Activated CD4-positive, alpha-beta T cell treated with anti-CD3 and anti-CD28 coated beads, Interleukin-2, amount 50 U/mL, for 1 hour (primary cell): ENCODE measurements at places on chromosomes 6 and 20.
A peak's percentile ranks its signal among the peaks of the same experiment; 100 is the strongest.

- no peak for DNase-seq
These were observed 887.1 kb downstream of the TFAP2A start for GRCh38 chr6:9527679-9528286.

DNA sequence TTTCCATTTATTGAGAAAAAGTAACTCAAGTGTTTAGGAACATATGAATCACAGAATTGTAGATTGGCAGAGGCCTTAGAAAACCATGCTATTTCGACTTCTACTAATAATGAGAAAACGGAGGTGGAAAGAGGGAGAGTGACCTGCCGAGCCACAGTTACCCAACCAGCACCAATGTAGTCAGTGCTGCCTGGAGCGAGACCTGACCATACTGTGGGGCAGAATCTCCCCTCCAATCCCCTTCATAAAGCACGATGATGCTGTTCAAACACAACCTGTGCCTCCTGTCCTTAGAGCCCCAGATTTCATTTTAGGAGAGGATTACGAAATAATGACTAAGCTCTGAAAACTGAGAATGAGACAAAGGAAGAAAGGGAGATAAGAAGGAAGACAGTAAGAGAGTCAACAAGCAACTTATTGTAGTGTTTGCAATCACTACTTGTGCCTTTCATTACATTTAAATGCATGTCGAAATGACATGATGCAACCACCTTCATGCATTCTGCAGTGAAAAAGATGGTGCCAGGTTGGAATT is 70.6 kb downstream of the ATXN1 start:
- no peak for DNase-seq

DNA sequence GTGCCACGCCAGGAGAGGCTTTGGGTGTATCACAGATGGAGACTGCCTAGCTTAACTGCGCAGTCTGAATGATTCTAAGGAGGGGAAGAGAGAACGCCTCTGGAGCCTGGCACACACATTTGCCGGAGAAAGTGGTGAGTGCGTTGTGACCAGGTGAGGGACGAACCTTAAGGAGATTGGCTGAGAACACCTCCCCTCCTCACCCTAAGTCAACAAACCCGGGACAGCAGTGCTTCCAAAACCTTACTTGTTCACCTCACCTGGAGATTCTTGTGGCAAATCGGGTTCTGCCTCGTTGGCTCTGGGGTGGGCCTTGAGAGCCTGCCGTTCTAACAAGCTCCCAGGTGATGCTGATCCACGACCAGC is 9.4 kb downstream of the SYNJ2 start:
- DNase-seq, result no peak

GRCh38 chr6:115512923-115513322 is 547.8 kb downstream of the FRK start:
- no peak for DNase-seq

DNA sequence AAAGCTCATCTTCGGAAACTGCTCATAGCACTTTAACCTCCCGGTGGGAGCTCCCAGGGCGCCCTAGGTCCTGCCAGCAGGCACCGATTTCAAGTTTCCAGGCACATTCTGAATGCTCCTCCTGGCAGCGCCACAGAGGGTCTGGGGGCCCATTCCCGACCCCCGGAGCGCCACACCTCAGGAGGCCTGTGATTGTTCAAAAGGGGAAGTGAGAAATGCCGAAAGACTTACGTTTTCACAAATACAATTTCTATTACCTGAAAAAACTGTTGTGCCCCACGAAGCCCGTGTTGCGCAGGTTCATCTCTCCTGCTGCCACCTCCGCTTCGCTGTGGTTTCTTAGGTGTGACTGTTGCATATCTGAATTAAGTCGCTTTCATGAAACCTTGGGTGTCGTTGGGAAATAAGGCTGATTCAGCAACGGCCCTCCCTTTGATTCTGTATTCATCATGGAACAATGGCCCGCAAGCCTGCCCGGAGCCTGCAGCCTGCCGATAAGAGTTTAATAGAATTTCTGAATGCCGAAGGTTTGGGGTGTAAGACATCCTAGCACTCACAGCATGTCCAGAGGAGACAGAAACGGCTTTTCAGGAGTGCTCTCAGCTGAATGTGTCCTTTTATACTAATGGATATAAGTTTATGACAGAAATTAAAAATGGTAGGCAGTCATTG is 1.9 kb upstream of the MYT1 start:
- no peak for DNase-seq

- DNase-seq, result no peak
These were observed 31.2 kb upstream of the PDE7B start for GRCh38 chr6:135820340-135820739.

DNA sequence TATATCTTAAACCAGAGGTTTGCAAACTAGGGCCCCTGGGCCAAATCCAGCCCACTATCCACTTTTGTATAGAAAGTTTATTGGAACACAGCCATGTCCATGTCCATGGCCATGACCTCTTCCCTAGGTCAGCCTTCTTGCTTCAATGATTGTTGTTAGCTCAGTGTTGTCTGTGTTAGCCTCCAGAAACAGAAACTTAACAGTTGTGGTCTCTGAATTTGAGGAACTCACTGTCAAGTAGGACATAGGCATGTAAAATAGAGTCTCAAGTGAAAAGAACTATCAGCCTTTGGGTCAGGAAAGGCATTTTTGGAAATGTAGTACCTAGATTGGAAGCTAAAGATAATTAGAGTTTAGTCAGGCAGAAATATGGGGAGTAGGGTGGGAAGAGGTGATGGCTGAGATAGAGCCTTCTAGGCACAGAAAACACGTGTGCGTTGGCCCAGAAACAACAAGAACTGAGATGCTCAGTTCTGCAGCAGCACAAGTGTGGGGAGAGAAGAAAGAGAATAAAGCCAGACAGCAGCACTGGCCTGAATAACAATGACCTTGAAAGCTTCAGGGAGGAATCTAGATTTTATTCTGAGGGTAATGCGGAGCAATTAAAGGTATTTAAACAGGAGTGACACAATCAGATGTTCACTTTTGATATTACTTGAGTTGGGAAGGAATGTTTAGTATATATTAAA is 87.0 kb upstream of the OLIG3 start:
- DNase-seq, result no peak

- peak; percentile 43 for DNase-seq
These were observed 2.1 kb downstream of the SALL4 start for GRCh38 chr20:51800060-51800871.

DNA sequence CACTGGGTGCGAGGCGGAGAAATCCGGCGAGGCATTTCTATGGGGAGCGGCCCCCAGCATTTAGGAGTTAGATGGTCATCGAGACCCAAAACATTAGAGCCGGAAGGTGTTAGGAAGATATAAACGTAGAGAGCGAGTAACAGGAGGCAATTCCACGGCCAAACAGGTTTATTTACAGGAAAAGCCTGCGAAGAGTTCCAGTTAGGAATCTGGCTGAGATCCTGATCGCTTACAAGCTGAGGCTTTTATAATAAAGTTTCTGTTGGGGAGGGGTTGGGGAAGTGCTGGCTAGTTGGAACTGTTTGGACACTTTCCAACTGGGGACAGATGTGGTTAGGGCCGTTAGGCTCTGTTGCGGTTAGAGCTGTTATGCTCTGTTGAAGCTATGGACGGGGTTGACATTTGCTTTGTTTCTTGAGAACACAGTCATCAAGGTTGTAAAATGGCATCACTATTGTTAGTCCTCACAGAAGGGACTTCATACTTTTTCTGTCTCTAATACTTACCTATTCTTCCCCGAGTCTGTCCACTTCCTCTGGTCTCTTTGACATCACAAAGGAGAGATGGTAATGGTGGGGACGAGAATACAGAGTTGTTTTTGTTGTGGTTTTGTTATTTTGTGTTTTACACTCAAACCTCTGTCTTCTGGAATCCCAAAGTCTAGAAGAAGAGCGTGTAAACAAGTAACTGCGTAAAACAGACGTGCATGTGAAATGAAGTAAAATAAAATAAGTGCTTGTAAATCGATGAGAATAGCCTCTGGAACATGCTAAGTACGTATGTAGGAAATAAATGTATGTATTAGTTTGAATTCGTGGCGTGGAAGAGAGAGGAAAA is 554 bp upstream of the ZSCAN31 start:
- DNase-seq, result no peak

GRCh38 chr20:54027704-54028103 is 42.7 kb downstream of the BCAS1 start:
- no peak for DNase-seq

DNA sequence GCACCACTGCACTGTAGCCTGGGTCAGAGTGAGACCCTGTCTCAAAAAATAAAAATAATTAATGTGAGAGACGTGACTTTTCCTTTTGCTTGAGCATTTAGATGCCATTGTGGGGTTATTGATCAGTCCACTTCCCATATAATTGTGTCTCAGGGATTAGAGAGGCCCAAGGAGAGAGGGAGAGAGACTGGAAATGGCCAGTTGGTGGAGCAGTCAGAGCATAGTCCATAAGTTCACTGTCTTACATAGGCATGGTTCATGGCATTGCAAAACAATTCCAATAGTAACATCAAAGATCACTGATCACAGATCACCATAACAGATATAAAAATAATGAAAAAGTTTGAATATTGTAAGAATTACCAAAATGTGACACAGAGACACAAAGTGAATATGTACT is 15.2 kb upstream of the SDHAF4 start:
- DNase-seq, result no peak

DNA sequence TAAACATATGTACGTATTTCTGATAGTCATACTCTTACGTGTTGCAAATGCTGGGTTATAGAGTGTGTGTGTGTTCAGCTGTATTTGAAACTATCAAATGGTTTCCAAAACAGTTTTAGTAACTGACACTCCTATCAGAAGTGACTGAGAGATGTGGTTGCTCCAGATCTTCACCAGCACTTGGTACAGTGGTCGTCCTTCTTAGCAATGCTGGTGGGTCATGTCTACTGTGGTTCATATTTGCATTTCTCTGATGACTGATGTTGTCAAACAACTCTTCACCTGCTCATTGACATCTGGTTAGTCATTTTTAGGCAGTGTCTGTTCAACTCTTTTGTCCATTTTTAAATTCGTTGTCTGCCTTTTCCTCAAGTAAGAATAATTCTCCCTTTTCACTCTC is 259.3 kb downstream of the KIF16B start:
- DNase-seq, result no peak

DNA sequence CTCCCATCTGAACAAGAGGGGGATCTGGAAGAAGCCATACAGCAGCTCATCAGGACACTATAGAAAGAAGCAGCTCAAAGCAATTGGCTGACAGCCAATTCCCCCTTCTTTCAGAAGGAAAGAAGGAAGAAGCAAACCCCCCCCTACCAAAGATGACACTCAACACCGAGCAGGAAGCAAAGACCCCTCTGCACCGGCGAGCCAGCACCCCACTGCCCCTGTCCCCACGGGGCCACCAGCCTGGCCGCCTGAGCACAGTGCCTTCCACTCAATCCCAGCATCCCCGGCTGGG is 1.2 kb downstream of the REM1 start:
- no peak for DNase-seq

GRCh38 chr6:24915641-24916040 is 20.1 kb downstream of the RIPOR2 start:
- DNase-seq, result no peak

GRCh38 chr20:9514461-9515213 is at the start of gene LAMP5:
TSS of gene LAMP5 (plus strand) at chr20:9514590. CDS start at chr20:9514853, 263 bp downstream.
- DNase-seq, result no peak

- DNase-seq, result no peak
These were observed 159.2 kb downstream of the PLCB4 start for GRCh38 chr20:9227896-9228615.

- DNase-seq, result no peak
These were observed 126.1 kb downstream of the PLCB4 start for GRCh38 chr20:9195031-9195430.

GRCh38 chr20:32249030-32249738 is 28.3 kb upstream of the KIF3B start:
- DNase-seq, result no peak

DNA sequence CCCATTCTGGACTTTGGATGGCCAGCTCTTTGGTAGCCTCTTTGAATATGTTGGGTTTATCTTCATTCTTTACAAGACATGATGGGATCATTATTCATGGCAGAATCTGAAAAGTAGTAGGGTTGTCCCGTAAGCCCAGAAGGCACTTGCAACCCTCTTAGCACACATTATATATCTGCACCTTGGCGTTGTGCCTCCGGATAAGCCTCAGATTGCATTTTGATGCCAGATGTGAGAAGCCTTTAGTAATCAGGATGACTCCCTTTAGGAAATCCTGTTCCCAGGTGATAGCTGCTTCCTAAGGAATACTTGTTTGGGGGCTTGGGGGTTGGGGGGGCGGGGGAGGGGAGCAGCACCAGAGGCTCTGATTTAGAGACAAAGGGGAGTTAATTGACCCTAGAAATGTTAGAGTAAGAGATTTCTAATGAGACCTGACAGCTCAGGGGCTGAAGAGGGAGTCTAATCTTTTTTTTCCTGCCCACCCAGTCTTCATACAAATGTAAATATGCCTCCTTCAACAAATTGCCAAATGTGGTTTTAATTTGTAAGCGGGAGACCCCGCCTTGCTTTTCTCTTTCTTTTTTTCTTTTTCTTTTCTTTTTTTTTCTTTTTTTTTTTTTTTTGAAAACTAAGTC is 55.1 kb downstream of the JAG1 start:
- DNase-seq, result no peak

- DNase-seq, result no peak
These were observed 74.9 kb downstream of the NCOA3 start for GRCh38 chr20:47576516-47577033.

DNA sequence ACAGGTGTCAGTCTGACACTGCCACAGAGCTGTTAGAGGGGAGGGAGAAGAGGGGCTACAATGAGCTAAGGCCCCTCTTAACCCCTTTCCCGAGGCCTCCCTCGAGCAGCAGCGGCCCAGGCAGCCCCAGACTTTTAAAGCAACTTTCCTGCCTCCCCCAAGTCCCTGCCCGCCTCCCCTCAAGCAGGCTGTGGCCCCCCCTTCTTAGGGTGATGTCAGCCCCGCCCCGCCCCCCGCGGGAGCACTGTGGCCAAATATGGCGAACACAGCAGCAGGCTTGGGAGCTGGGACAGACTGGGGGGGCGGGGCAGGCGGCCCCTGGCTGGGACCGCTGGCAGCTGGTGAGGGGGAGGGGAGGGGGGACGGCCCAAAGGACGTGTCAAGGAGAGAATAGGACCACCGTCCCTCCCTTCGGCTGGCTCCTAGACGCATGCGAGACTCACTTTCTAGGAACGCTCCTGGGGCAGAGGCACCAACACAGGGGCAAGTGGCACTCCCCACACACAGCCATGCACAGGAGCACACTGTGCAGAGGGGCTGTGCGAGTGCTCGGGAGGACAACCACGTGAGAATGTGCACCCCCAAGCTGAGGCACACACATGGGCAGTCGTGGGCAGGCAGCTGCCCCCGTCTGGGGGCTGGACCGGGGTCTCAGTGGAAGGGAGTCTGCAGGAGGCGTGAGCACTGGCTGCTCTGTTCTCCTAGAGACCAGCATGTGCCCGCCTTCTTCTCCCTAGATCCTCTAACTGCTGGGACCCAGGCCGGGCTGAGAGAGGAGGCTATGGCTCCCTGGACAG is 6.7 kb downstream of the TEAD3 start:
- DNase-seq, result no peak

DNA sequence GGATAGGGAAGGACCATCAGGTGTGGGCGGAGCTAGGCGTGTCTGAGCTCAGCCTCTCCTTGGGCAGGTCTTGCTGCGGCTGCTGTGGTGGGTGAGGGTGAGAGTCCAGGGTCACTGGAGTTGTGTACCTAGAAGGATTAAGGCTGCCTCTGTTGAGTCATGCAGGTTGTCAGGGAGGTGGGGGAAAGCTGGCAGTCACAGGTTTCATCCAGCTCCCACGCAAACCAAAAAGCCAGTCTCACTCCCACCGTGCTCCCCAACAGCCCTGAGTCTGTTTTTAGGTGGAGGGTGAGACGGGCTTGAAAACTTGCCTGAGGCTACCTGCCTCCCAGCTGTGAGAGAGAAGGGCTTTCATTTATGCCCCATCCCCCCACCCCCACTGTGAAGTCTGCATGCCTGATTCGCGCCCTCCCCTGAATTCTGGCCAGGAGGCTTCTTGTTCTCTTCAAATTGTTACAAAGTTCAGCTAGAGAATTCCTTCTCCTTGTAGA is 161.5 kb downstream of the MYLK4 start:
- no peak for DNase-seq
